ENCODE measurements at places on chromosomes 2 and 18.

- no peak for DNase-seq
Measured at GRCh38 chr2:59389240-59389639, 1148.1 kb upstream of the FANCL start.

GRCh38 chr2:163556511-163556910, 179.3 kb downstream of the FIGN start:
- DNase-seq, result no peak

- DNase-seq, result no peak
Measured at GRCh38 chr2:215796140-215796855, 217.1 kb downstream of the MREG start.

GRCh38 chr2:104746858-104747257, 107.1 kb upstream of the POU3F3 start:
- DNase-seq, result no peak

DNA sequence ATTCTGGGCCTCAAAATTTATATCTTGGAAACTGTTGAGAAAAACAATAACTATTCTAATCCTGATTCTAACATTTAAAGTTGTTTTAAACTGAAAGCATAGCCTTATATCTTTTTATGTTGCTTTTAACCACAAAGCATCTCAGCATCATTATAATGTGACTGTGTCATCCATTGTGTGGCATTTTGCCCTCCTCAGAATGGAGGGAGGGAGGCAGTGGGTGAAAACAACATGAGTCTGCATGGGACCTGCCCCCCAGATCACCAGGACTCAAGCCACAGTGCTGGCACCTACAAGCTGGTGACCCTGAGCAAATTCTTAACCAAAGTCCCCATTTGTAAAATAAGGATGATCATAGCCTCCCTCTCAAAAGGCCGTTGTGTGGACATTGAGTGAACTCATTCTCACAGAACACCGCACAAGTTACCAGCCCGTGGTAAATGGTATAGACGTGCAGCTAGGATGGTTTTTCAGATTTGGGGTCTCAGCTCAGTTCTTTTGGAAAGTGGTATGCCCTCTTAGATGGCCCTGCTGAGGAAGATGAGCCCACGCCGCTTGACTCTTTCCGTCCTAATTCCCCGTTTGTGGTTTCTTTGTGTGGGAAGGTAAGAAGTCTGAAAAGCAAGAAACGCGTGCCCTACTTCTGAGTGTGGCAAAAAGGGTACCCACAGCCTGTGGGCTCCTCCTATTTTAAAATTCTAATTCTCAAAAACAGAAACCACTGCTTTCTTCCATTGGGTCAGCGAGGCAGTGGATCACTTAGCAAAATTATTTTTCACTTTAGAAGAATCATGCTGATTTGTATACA, 305.0 kb upstream of the ID2 start:
- DNase-seq, result no peak

DNA sequence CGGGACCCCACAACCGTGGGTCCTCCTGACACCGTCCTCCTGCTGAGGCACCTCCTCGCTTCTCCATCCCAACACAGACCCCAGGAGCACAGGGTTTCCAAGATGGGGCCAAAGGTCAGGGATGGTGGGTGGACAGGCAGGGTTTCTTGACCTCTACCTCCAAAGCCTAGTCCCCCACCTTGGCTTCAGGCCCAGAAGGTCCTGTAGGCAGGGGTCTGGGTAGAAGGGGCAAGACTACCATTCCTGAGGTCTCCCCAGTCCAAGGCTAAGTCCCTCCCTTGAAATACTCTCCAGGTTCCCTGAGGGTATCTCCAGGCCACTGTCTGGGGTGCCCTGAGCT, 7.1 kb downstream of the CYP26B1 start:
- DNase-seq, result no peak

- no peak for DNase-seq
Measured at GRCh38 chr18:905307-905947, 756 bp downstream of the ADCYAP1 start.

GRCh38 chr2:68917034-68917718, 35.5 kb downstream of the GKN2 start:
- no peak for DNase-seq

GRCh38 chr2:219968685-219969345, 341.4 kb downstream of the SLC4A3 start:
- DNase-seq, result no peak

DNA sequence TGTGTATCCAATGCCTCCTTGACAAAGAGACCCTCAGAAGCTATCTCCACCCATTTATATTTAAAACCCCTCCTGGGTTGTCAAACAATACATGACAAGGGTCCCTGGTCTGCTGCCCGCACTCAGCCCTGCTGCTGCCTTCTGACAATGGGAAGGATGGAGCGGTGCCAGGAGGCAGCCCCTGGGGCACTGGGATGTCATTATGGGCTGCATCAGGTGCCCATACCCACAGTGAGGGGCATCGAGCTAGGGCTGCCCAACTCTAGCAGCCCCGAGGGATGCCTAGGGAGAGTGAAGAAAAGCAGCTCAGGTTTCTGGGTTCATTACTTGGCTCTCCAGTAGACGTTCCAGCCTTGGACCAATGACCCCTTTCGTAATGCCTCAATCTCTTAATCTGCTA, 301.7 kb downstream of the ALK start:
- no peak for DNase-seq

GRCh38 chr2:153912798-153913396, 41.2 kb downstream of the GALNT13 start:
- no peak for DNase-seq

DNA sequence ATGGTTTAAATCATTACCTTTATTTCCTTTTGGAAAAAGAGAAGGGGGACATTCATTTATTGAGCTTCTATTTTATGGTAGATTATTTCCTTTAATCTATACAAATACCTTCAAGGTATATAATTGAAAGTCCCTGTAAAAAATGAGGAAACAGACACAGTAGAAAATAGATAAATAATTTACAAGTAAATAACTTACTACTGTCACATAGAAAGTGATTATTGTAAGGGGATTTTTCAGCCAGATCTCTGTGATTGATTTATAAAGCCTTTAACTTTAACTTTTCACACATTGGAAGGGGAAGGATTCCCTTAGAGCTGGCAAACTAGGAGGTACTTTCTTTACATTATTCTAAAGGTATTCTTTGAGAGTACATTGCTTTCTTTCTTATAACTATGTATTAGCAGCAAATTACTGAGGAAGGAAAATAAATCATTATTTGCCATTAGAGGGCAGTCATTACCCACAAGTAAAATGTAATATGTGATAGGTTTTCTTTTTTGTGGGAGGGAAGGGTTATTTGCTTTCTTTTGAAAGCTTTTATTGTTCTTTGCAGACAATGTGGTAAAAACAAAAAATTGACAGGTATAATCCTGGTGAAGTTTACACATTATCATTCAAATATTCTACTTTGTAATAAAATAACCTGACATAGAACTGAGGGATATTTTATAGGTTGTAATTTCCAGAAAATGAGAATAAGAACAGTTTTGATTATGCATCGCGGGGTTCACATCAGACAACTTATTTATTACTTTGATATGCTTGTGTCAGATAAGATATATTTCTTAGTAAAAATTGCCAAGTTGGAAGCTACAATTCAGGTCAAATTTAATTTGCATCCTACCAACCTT, 24.8 kb upstream of the RPE start:
- DNase-seq, result no peak

- DNase-seq, result no peak
Measured at GRCh38 chr2:35220461-35220860, 1135.1 kb upstream of the CRIM1 start.

DNA sequence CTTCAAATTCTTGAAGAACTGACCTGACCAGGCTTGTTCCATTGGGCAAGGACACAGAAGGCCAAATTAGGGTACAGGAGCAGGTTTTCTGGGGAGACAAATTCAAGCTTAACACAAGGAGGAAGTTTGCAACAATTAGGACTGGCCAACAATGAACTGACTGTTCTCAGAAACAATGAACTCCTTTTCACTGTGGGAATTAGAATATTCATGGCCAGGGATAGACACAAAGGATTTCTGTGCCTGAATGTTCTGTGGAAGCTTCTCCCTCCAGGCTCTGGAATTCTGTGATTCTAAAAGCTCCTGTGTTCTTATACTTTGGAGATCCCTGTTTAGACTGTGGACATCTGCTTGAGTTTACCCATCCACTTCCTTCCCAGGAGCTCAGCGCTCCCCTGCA, 15.2 kb downstream of the SMYD1 start:
- DNase-seq, result no peak

GRCh38 chr2:105409717-105410116, 10.9 kb upstream of the FHL2 start:
- DNase-seq, result no peak

DNA sequence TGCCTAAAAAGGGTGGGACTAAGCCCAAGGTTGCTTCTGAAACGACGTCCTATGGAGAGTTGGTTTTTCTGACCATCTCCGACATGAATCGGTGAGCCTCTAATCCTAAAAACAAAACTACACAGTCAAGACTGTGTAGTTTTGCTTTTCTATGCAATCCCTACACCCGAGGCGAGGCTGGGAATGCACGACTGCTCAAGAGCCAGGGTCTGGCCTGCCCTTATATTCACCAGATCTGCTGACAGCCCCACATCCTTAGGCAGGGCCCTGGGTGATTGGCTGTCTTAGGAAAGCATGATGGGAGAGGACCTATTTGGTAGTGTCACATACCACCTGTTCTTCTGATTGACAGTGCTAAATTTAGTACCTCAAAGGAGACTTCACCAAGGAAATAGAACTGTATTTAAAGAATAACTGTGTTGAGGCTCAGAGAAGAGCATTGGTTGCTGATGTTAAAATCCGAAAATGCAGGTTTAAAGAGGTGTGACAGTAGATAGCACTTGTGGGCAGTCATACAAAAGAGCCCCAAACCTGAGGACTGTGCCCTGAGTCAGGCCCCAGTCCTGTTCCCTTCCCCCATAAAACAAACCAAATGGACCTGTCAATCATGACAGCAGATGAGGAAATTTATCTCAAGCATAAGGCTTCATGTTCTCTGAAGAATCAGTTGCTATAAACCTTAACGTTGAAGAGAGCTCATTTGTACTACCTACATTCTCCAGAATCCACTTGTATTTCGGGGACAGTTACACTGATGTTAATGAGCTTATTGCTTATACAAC, at the start of gene TTN:
TSS of gene TTN (minus strand) at position 197 of the 782 bp plus-strand sequence. CDS start 2,781 bp downstream, outside the sequence.
- no peak for DNase-seq

- no peak for DNase-seq
Measured at GRCh38 chr2:74441690-74442482, at the start of gene RTKN. TSS of gene RTKN (minus strand) at chr2:74441937. CDS start at chr2:74441816, 121 bp downstream.

GRCh38 chr2:114699423-114699944, 257.0 kb downstream of the DPP10 start:
- DNase-seq, result no peak

DNA sequence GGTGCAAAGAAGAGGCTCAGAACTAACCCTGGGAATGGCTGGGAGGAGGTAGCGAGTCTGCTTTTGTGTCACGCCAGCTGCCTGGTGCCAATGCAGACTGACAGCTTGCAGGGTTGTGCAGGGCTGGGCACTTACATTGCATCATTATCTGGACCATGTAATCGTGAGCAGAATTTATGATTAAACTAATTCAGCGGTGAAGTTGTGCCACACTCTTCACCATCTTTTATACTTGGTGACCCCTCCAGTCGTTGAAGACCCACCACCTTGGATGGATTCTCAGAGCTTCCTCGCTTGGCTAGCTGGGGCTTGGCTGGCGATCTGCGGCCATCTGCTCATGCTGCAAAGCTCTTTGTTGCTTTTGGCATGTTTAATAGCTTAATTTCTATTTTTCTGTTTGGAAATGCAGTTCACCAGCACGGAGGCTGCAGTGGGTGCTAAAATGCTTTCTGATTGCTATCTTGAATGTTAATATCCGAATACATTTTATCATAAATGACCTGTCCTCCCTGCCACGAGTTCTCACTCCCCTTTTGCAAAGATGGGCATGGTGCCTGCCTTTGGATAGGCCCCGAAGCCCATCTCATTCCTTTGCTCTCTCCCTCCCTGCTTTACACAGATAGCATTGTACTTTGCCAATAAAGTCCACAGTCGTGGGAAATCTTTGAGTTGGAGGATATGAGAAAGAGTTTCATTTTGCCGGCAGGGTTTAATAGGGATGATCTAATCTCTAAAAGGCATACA, 188.2 kb downstream of the PRKCE start:
- DNase-seq, result no peak

DNA sequence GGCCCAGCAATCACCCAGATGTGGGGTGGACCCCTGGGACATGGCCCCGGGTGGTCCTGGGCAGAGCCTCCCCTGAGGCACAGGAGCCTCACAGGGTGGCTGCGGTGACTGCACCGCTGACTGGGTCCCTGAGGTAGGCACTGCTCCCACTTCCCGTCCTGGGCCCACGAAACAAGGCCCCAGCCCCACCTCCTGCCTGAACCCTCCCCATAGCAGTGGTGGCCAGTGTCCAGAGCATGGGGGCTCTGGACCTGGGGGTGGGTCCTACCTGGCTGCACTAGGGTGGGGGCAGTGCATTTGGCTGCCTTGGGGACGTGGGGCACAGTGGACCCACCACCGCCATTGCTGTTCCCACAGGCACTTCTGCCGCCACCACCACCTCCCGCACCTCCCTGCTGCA, 39.4 kb downstream of the TDRD15 start:
- DNase-seq, result no peak

Measured in activated CD8-positive, alpha-beta memory T cell treated with anti-CD3 and anti-CD28 coated beads for 4 hours (primary cell).